ENCODE measurements at places on chromosomes 5 and 9.

DNA sequence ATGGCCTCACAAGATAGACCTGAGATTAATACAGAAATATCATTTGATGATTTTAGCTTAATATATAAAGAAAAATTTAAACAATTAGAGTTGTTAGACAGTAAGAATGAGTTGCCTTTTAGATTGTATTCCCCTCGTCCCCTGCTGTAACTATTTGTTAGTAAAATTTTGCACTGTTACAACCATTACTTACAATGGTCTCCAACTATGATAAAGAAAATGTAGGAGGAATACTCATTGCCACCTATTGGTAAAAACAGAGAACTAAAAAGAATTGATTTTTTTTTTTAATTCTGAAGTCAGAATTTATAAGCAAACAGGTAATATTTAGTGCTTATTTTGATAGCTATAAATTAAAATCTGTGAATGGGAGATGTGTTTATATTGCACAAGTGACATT lies 937.6 kb downstream of the TLE4 start:
- no peak overlapping the region for H3K27ac ChIP-seq
- no peaks in the 10 kb centered on the region for H3K36me3 ChIP-seq
- H3K4me3 ChIP-seq = no peak overlapping the region
- no peak for DNase-seq
- peaks cover 3% of the 10 kb centered on the region for H3K4me1 ChIP-seq

GRCh38 chr9:38205279-38205678 lies 136.3 kb upstream of the SHB start:
- no peak overlapping the region for H3K4me3 ChIP-seq
- H3K27me3 ChIP-seq = no peaks in the 10 kb centered on the region
- no peaks in the 10 kb centered on the region for H3K36me3 ChIP-seq
- DNase-seq = no peak

GRCh38 chr5:102758576-102758975 lies 3.5 kb downstream of the PAM start:
- H3K27me3 ChIP-seq = no peaks in the 10 kb centered on the region
- H3K36me3 ChIP-seq = no peaks in the 10 kb centered on the region
- peaks cover 28% of the 10 kb centered on the region for H3K4me1 ChIP-seq
- DNase-seq = no peak
- H3K27ac ChIP-seq = no peak overlapping the region

DNA sequence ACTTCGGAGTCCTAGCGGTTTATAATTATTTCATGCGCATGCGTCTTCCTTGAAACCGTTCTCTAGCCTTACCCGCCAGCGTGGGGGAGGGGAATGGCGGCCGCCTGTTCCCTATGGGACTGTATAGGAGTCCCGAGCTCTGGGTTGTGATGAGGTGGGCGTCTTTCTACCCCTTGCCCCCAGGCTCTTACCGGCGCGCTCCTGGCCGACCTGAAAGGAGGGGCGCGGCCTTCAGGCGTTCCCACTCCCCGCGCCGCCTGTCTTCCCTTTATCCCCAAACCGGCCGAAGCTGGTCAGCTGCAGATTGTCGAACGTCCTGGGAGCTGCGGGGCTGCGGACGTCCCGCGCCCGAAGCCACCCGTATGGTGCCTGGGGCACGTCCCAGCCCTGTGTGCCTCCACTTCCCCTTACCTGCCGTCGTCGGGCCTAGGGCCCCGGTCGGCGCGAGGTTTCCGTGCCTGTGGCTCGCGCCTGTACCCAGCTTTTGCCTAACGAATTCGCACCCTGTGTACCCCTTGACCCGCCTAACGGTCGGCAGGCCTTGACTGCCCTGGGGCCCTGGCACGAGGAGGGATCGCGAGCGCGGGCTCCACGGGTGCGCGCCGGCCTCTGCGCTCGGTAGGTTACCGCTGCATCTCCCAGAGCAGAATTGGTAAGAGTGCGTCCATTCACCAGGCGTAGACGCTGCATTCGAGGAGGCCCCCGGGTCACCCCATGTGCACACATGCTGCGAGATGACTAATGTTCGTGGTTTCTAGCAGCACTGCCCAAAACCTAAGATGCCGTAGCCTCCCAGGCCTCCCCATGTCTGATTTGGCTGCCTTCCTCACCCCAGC lies 653 bp upstream of the HNRNPH1 start:
- peaks cover 17% of the 10 kb centered on the region for H3K36me3 ChIP-seq
- peak overlapping the region; percentile 96 for H3K27ac ChIP-seq

DNA sequence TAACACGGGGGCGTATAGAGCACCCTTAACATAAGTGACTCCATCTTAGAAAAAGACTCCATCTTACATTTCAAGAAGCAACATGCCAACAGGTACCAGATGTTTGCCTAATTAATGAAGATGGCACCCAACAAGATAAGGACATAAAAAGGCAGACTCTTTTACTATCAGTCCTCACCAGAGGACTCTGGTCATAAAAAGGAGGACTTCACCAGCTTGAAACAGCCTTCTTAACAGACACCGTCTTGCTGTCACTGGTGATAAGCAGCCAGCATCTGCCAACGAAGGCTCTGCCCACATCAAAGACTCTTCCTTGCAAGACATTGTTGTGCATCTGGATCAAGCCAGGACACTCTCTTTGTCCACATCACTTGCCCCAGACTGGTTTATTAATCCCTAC lies 80.3 kb downstream of the S1PR3 start:
- H3K4me1 ChIP-seq = no peaks in the 10 kb centered on the region
- H3K27me3 ChIP-seq = no peaks in the 10 kb centered on the region
- no peak overlapping the region for H3K27ac ChIP-seq
- DNase-seq = no peak
- H3K36me3 ChIP-seq = no peaks in the 10 kb centered on the region
- no peak overlapping the region for H3K4me3 ChIP-seq

All from hepatocyte (in vitro differentiated cells).